ENCODE measurements at places on chromosomes 5 and 9.
A peak's percentile ranks its signal among the peaks of the same experiment; 100 is the strongest.

DNA sequence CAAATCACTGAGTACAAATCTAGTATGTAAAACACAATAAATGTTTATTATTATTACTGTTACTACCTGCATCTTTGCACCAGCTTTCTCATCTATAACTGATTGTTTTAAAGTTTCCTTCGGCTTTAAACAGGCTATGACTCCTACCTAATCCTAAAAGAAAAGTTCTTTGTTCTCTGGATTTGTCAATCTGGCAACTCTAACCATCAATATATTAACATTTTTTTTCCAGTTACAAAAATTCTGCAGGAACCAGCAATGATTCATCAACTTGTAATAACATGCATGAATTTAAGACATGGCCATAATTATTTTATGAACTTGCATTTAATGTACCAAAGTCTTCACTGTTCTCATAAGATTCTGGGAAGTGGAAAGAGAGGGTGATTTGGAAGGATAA lies 228.5 kb downstream of the PIK3R1 start:
- DNase-seq = no peak

- no peak for DNase-seq
Observed at GRCh38 chr5:1509346-1510085, 14.2 kb downstream of the LPCAT1 start.

DNA sequence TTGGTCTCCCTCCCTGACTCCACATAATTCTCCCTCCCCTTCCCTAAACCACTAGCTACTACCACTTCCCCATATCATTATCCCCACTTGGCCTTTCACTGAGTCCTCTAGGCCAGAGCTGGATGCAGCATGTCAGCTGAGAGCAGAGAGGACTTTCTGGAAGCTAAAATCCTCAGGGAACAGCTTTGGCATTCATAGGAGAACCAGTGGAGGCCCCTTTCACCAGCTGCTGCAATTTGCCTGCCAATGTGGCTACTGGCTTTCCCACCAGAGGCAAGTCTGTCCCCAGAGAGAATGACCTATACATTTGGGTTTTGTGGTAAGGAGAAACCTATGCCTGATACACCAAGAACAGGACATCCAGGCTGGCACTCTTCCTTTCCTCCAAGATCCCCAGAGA lies 14.4 kb downstream of the FAM219A start:
- DNase-seq = no peak

DNA sequence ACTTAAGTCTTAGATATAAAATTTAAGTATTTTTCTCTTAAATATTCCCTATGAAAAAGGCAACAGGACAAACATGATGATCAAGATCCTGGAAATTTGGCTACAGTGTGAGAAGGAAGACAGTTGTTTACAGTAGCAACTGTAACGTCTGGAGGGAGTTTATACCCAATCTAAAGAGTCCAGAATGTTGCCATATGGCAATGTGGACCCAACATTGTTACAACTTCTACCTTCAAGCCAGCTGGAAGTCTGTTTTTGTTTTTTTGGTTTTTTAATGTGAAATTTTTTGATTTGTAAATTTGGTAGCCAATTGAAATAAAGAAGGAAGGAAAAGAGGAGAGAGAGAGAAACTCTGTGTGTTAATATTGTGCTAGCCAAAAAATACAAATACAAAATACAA lies 233.4 kb downstream of the CHSY3 start:
- DNase-seq = no peak

DNA sequence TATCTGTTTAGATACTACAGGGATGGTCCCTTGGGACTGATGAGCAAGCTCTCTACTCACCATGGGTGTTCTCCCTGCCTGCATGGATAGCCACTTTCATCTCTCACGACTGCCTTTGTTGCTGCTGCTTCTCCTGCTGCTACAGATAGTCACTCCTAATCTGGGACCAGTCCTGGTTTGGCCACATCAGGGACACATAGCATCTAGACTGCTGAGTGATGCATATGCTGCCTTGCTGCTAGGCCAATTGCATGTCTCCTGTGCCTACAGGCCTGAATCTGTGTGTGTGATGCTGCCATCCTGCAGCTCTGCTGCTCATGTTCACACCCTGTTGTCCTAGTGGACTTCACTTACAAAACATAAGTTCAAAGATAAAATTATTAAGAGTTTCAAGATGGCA lies 297.1 kb downstream of the HCN1 start:
- no peak for DNase-seq

GRCh38 chr5:55535199-55535905 lies 588 bp upstream of the PLPP1 start:
- DNase-seq = no peak

DNA sequence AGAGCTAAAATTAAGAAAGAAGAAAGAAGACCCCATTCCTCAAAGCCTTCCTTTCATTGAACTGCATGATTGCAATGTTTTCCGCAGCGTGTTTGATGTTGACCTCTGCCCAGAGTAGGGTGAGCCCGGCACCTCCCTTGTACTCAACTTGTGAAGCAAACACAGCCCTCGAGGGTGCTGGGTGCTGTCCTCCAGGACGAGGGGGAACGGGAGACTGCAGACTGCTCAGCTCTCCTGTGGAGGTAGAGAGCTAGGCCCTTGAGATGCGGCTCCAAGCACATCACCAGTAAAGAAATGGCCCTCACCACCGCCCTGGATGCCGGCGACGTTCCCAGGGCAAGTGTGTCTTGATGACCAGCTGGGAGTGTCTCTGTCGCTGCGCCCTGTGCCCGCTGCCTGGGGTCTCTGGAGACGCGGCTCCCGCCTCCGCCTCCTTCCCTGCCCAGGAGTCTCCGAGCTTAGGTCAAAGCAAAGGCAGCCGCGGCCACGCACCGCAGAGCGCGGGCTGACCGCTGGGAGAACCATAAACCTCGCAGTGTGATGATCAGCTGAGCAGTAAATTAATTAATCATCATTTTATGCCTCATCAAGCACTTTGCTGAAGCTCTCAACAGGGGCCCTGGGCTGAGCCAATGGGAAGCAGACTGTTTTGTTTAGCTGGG lies 108.7 kb downstream of the IRX2 start:
- DNase-seq = peak; percentile 14

GRCh38 chr5:180720486-180720885 lies 19.4 kb downstream of the OR2Y1 start:
- DNase-seq = no peak
